ENCODE measurements at places on chromosomes 7 and 10. TPM values are rescaled to one million over a fixed set of nuclear protein-coding genes. Genes with fewer than 3 reads are reported as not detected.

The LANCL2 gene
- 8.3 TPM for total RNA-seq

DNA sequence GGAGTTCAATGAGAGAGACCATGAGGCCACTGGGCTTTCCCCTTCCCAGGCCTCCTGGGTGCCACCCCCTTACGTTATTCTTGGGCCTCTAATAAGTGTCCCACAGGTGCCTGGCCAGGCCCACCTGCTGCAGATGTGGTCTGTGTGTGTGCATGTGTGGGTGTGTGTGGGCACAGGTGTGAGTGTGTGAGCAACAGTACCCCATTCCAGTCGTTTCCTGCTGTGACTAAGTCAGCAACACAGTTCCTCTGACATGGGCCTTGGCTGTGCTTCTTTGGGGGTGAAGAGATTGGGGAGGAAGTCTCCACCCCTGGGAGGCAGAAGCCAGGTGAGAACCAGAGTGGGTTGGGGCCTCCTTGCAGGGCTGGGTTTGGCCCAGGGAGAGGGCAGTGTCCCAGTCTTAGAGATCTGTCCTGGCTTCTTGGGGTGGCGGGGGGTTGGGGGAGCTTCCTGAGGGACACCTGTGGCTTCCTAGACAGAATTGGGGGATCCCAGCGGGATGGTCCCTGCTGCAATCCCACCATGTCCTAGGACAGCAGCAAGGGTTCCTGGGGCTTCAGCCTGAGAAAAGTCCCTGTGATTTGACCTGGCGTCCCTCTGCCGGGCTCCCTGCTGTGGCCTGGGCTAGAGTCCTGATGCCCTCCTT, 4.1 kb upstream of the PILRB start:
- peak; percentile 54 for DNase-seq

DNA sequence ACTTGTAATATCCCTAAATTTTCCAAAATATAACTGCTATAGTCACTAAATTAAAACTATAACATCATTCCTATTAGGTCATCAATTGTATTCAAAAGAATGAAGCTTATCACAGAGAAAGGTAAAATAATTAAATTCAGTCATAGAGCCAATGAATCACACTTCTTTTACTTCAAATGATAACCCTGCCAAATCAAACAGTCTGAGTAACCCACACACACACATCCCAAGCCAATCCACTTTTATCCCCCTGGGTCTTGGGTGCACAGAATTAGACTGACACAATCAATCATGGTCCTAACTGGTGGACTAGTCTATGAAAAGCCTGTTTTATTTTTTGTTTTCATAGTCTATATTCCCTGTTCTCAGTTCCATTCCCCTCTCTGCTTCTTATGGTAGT, 25.6 kb downstream of the CTNNA3 start:
- DNase-seq = no peak

- DNase-seq = no peak
Observed at GRCh38 chr10:53487019-53487983, 714.7 kb upstream of the MBL2 start.

- peak; percentile 84 for DNase-seq
Observed at GRCh38 chr7:102425639-102426267, 7.6 kb upstream of the ORAI2 start.

The CADPS2 gene
- total RNA-seq = not detected

DNA sequence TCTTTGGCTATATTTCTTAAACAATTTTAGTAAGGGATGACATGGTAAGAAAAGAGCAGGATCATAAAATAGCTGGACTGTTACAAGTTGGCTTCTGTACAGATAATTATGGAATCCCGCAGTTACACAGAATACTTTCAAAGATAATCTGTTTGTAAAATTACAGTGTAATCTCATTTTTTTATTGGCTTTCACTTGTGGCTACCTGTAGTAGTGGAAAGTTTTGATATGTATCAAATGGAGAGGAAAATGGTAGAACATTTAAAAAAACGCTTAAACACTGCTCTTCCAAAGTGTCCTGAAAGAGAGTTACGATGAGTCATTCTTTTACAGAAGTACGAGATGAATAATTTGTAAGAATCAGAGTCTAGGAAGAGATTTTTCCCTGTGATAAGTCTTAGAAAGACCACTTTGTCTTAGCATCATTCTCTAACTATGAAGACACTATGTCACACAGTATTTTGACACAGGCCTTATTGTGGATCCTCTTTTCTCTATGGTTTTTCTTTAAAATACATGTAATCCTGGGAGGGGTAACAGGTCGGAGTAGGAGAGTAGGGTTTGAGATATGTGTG, 215.0 kb upstream of the DKK1 start:
- DNase-seq = no peak

DNA sequence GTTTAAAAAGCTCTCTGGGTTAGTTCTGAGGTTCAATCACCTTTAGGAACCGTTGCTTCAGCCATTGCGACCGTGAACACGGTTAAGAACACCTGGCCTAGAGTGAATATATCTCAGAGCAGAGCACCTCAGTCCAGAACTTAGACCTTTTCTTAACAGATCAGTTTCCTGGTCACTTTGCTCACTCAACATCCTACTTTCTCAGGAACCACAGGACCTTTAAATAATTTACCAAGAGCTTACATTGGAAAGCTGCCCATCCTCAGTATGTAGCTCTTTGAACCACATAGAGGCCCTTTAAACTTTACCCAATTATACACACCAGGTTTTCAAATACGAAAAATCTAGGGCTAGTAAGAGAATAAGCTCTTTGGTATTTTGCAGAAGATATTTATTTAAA, 153.2 kb downstream of the NRBF2 start:
- no peak for DNase-seq

The CUL1 gene
- 37.4 TPM for total RNA-seq

- peak; percentile 30 for DNase-seq
Observed at GRCh38 chr10:75111907-75112679, 637 bp downstream of the SAMD8 start.

The SUN3 gene
- total RNA-seq = not detected

DNA sequence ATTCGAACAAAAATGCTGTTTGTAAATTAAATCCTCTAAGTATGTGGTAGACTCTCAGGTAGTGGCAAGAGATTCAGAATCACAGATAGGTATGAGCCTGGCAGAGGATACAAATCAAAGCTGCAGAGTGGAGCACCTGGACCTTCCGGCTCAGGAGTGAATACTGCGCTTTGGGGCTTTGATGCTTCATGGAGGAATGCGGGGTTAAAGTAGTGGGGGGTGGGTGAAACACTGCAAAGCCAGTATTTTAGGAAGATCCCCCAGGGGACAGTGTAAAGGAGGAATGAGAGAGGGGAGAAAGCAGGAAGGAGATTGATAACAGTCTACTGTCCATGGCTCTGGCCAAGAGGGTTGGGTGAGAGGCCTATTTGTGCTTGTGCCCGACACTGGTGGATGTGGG, 43.2 kb downstream of the CREB5 start:
- no peak for DNase-seq

The CCDC146 gene
- 24.0 TPM for total RNA-seq

The CALML5 gene
- not detected for total RNA-seq

DNA sequence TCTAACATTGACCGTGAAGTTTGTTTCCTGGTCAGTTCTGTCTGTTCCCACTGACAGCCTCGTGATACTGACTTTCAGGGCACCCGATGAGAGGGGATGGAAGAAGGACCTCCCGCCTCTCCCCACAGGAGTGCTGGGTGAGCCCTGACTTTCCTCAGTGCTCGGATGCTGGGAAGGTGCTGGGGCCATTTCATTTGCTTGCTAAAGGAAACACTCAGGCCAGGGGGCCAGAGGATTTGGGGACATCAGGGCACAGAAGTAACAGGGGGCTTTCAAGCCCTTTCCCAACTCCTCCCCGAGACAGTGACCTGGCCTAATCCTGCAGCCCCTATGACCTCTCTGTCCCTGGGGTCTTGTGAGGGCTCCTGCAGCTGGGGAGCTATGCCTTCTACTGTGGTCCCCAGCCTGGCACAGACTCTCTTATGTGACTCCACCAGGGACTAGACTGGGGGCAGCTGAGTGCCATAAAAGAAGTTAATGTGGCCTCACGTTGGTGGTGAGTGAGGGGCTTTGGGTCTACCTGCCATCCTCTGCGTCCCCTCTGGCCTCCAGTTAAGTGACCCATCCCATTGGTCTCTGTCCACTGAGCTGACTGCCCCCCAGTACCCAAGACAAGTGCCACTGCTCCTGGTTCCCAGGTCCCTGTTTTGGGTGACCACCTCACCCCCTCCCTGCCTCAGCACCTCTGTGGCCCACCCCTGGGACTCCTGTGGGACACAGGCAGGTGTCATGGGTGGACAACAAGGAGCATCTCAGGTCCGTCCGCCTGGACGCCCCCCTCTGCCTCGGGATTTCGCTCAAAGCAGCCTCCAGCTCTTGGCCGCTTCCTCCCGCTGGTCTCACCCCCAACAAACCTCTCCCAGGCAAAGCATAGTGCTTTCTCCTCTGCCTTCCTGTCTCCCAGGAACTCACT, 33.4 kb upstream of the HSPA12A start:
- DNase-seq = no peak

DNA sequence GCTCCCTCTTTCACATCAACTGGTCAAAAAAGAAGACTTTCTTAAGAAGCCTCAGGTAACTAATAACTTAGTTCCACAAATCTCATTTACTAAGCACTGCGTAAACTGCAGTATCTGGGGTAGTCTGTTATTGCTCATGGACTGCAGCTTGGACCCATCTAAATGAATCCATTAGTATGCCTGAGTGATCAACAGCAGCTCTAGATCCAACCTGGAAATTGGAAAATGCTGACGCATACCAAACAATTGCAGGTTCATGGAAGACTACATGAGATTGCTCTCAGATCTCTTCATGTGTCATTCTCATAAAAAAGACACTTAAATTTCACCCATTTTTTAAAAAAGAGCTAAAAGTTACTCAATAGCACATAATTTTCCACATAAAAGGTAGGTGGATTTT, 121.6 kb downstream of the IDE start:
- DNase-seq = no peak

The TMEM130 gene
- not detected for total RNA-seq

DNA sequence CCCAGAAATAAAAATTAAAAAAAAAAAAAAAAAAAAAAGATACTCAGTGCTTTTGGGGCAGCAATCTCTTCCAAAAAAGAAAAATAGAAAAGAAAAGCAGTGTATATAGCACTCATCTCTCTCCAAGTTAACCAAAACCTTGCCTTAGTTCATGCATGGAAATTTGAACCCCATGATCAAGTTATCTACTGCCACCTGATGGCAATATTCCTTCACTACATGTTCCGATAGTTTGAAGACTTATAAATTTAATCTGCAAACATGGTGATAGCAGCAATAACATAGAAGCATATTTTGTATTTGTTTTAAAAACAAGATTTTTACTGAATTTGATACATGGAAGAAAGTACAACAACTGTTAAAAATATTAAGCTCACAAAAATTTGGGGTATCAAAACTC, 48.6 kb upstream of the SLIT1 start:
- no peak for DNase-seq

DNA sequence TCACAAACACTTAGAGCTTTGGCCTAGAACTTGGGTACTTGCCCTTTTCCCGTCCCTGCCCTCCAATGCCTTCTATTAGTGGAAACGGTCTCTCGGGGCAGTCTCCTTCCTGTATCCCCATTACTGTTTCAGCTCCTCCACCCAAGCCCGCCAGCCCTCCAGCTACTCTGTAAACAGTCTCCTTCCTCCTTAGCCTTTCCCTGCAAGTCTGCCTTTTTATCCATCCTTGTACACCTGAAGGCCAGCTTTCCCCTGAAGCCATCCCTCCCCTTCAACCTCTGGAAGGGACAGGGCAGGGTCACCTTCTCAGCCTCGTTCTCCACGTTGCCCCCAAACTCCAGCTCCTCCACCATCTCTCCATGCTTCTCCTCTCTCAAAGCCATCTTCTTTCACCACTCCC, 108.1 kb upstream of the ZNF746 start:
- DNase-seq = no peak

DNA sequence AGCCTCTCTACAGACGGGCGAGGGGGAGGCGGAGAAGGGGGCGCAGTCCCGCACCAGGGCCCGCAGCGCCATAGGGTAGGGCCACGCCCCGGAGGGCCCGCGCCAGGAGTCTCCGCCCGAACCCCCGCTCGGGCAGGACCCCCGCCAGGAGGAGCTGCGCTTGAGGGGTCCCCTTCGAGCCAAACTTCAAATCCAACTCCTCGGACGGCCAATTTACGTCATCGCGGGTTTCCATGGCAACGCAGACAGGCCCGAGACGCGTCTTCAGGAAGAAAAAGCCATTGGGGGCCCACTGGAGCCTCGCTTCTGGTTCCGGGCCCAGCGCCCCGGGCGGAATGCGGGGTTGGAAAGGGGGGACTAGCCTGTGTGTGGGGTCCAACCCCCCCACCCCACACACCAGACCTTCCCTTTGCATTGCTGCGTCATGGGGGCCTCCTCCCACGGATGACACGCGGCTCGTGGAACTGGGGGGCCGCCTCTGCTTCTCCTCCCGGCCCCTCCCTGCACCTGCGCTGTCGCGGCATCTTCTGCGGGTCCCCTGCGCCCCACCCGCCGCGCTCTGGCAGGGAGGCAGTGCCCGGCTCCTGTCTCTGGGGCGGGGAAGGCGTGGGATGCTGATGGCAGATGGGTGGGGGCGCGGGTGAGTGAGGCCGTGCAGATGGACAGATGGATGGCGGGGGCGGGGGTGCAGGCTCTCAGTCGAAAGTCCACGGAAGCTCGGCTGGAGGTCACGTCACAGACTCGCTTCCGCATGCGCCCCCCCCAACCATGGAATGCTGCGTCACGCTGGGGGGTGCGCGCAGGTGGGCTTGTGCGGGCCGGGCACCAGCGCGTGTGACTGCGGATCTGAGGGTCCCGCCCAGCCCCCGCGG, 1.2 kb downstream of the CALY start:
- DNase-seq = peak; percentile 96

The HILPDA gene
- 1.9 TPM for total RNA-seq

- DNase-seq = no peak
Observed at GRCh38 chr10:77586719-77587415, 50.7 kb downstream of the KCNMA1 start.

DNA sequence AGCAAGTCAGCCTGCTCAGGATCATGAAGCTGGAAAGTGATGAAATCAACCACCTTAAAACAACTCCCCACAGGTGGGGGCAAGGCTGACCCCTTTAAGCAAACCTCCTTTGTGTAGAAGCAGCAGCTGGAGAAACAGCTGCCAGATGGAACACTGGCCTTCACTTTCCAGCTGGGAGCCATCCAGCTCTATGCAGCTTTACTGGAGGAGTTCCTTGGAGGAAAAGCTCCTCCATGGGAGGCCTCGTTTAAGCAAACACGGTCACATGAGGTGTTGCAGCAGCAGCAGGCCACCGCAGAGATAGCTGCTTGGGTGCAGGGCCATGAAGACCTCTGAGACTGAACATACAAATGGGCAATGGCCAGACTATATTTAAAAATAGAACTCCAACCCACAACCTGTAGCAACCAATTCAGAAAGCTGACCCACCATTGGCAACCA, 13.0 kb upstream of the DLG5 start:
- DNase-seq = no peak

The OR2A5 gene
- total RNA-seq = not detected

The CPN1 gene
- not detected for total RNA-seq

The LUC7L2 gene
- 186 TPM for total RNA-seq
